ENCODE measurements at places on chromosomes 16 and 17.

DNA sequence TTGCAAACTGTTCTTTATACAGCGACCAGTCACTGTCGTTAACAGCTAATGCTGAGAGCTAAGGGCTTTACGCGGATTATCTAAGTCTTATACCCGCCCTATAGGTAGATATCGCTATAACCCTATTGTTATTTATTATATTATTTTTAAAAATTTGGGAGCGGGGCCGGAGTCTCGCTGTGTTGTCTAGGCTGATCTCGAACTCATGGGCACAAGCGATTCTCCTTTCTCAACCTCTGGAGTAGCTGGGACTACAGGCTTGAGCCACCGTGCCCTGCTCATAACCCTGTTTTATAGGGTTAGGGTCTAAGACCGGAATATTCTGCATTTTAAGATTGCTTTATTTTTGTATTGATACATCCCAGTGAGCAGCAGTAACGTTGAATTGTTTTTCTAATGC is 24.7 kb downstream of the DEF8 start:
- no peak for DNase-seq

- no peak for DNase-seq
Observed at GRCh38 chr17:45296003-45296832, 20.6 kb downstream of the MAP3K14 start.

DNA sequence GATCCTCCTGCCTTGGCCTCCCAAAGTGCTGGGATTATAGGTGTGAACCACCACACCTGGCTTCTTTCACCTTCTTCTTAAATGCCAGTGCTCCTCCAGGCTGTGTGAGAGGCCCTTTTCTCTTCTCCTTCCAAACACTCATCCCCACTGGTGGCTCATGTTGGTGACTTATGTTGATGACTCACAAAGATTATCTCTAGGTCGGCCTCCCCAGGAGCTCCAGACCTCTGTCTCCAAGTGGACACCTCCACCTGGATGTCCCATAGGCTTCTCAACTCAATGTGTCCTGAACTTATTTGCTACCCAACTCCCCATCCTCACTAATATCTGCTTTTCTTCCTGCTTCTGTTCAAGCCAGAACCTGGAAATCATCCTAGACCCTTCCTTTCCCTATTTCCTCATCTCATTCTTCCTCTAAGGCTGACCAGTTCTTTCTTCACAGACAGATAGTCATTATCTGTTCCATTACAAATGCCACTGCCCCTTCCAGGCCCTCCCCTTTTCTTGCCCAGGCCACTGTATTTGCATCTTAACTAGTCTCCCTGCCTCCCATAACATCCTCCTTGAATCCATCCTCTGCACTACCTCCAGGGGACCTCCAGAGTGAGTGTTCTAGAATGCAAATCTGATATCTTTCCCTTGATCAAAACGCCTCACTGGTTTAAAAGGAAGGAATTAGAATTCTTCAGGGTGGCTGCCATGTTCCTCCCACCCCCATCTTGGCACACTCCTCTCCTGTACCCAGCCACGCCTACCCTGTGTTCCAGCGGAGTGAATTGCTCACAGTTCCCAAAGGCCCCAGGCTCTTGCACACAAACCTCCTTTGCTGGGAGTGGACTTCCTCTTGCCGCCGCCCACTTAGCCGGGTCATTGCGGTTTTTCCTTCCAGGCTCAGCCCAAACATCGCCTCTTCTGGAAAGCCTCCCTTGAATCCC is 34.8 kb upstream of the FBXO47 start:
- DNase-seq: no peak

DNA sequence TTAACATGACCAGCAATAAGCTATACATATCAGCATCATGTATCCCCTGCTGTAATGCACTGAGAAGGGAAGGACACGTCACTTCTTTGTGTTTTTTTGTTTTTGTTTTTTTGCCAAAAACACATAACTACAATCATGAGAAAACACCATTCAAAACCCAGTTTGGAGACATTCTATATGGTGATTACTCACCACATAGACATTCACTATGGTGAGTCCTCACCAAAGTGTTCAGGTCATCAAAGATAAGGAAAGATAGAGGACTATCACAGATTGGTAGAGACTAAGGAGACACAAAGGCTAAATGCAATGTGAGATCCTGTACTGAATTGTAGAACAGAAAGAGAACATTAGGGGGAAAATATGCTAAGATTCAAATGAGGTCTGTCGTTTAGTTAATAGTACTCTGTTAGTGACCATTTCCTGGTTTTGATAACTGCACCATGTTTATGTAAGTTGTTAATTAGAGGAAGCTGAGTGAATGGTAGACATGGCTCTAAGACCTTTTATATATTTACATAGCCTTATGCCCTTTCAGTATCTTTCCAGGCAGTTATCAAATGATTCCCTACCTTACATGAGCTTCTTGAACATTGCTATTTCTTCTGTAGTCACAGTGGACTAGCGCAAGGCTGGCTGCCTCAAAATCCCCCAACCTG is 46.6 kb downstream of the PIK3R5 start:
- DNase-seq: no peak

DNA sequence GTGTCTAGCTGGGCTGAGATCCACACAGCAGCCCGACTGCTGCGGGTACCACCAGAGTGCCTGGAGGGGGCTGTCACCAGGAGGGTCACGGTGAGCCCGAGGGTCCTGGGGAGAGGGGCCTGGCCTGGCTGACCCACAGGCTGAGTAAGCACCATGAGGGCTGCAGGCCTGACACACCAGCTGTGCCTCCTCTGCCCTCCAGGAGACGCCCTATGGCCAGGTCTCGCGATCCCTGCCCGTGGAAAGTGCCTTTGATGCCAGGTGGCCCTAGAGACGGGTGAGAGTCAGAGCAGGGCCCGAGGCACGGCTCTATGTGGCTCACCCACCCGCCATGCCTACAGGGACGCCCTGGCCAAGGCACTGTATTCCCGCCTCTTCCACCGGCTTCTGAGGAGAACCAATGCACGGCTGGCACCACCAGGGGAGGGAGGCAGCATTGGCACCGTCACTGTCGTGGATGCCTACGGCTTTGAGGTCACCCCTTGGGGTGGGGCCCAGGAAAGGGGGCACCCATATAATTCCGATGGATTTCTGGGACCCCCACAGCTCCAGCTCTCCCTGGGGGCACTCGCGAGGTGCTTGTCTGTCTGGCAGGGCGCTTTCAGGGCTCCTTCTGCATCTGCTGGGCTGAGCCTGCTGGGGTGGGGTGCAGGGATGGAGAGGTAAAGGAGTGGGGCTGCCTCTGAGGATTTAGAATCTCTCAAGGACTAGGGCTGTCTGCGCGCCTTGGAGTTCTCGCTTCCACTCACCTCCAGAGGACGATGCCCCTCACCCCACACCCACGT is 7.1 kb downstream of the MYO15B start:
- no peak for DNase-seq

DNA sequence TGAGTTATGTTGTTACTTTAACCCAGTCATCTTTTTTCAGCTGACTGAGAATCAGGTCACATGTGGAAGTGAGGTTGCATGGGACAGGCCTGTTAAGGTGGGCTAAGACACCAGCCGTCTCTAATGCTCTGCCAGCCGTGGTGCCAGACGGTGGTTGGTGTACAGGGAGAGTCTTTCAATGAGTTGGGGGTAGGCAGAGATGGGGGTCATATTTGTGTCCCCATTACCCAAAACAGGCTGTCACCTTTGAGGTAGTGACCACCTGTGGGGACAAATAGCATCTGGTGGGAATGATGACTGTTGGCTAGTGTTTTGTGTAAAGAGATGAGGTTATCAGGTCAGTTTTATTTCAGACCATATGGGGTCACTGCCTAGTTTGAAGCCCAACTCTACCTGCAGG is 1.8 kb downstream of the RPL38 start:
- DNase-seq: no peak

DNA sequence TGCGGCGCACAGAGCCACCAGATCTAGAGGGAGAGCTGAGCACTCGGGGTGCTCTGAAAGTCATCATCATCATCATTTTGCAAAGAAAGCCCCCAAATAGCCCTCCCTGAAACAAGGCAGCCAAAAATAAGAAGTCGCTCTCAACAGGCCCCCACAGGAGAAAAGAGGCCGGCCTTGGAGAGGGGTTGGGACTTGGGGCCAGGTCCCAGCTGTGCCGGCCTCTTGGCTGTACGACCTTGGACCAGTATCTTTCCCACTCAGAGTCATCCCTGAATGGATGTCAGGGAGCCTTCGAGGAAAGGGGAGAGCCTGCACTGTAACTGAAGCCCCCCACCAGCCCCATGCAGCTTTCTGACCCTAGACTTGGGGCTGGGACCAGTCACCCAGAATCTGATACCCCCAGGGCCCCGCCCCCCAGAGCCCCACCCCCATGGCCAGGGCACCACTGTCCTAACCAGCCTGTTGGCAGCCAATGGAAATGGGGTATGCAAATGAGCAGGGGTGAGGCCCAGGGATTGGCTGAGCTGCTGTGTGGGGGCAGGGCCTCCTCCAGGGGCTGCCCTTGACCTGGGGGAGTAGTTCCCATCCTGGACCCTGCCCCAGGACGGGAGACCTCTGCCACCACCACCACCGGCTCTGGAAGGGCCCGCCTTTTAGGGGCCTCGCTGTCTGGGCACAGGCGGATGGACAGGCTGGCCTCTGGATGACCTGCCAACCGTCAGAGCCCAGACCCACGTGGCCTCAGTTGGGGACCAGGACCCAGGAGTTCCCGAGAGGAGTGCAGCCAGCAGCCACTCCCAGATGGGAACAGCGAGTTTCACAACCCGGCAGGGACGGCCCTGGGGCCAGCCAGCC is 15.4 kb downstream of the ZFPM1 start:
- no peak for DNase-seq

GRCh38 chr17:69828087-69828486 is 246.9 kb upstream of the KCNJ16 start:
- DNase-seq: no peak

DNA sequence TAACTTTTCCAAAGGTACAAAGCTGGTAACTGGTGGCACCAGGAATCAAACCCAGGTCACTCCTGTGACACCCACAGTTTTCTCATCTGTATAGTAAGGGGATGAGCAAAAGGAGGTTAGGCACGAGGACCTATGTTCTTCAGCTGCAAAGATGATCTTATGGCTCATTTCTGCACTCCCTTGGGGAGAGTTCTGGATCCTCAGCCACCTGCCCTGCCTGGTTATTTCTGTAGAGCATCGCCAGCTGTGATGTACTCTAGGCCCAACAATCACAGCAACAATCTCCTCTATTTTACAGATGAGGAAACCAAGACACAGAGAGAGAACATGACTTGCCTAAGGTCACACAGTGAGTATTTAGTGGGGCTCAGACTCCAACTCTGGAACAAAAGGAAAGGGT is 5.4 kb upstream of the CPNE2 start:
- no peak for DNase-seq

- no peak for DNase-seq
Observed at GRCh38 chr17:75241502-75241901, 19.9 kb downstream of the GGA3 start.

DNA sequence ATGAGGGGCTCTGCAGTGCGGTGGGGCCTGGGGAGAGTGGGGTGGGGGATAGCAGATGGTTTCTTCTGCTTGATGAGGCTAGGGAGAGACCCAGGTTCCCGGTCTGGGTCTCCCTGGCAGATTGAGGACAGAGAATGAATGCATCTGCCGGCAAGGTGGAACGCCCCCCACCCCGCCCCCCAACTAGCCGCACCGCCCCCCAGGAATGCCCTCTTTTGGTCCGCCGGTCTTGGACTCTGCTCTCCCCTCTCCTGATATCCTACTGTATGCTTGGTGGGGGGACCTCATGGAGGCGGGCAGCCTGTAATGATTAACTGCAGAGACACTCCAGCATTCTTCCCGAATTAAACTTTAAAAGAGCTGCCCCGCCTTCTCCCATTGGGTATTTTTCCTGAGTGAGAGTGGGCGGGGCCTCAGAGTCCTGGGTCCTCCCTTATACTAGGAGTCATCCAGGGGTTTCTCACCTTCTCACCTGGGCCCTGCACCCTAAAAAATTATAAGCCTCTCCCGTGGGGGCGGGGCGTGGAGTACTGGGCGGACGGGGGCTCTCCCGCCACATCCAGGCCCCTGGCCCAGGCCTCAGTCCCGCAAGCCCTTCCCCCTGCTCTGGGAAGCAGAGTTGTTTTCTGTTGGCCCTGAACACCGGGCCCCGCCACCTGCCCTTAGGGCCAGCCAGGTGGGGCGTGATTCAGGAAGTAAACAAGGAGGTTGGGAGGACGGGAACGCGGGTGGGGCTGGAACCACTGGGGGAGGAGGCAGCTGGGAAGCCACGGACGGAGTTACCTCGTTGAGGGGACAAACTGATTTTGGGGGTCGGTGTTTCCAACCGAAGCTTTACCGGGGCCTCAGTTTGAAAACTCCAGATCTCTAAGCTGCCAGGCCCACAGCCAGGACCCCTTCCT is 1.5 kb downstream of the GRB7 start:
- DNase-seq: no peak

- no peak for DNase-seq
Observed at GRCh38 chr16:77555126-77555525, 120.3 kb upstream of the ADAMTS18 start.

GRCh38 chr16:2829501-2830354 is at the start of gene ZG16B:
Gene ZG16B, plus strand, starts transcription at chr16:2830303. Its CDS starts 139 bp downstream, at chr16:2830442.
- DNase-seq: no peak

GRCh38 chr16:70298988-70299938 is at the start of gene DDX19B:
Gene DDX19B, plus strand, starts transcription at chr16:70299186. Its CDS starts 112 bp downstream, at chr16:70299298.
- peak; percentile 52 for DNase-seq

DNA sequence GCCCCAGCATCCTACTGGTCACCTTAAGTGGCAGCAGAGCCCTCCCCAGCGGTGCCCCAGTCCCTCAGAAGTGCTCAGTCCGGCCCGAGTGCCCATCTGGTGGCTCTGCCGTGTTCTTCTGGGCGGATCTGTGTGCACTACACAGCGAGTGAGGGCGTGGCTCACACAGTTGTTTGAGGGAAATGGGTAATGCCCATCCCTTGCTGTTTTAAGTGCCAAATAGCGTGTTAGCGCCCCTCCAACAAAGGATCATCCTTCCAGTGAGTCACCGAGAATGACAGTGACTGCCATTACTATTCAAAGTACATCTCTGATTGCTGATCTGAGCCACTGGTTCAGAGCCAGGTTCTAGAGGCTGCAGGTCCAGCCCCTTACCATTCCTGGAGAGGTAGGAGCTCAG is 152.0 kb downstream of the LGALS9B start:
- DNase-seq: no peak

- DNase-seq: no peak
Observed at GRCh38 chr17:14311981-14312380, 11.1 kb downstream of the HS3ST3B1 start.

DNA sequence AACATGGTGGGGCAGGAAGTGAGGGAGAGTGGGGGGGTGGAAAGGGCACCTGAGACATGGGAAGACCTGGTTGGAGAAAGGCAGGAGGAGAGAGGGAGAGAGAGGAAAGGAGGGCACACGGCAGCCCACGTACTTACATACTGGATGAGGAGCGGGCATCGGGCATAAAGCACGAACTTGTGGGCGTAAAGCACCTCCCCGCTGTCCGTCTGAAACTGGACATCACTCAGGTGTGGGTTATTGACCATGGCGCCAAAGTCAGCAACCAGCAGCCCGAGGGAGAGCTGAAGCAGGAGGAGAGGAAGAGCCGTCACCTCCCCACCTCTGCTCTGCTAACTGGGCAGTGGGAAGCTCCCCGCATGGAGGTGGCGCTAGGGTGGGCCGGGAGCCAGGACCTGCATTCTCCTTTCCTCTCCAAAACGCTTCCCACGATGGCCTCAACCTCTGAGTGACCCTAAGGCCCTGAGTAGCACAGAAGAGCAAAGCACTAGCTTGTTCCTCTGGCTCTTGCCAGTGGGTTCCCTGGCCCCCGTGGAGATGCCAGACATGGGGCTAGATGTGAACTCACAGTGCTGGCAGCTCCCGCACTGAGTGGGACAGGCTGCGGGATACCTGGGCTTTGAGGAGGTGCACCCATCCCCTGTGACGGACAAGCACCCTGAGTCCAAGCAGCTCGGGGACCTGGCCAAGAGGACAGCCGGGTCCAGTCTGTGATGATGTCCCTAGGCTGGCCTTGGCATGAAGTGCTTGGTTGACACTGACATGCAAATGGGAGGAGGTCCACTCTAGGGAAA is 16.9 kb downstream of the SLX4 start:
- no peak for DNase-seq

Data from cerebellar nuclear complex (tissue), 1 donor.